HFFc6 (cell line): ENCODE measurements at places on chromosomes 6 and 20. TPM values are rescaled to one million over a fixed set of nuclear protein-coding genes. Genes with fewer than 3 reads are reported as not detected.

Gene OTOR
- total RNA-seq: not detected in 3 replicates

DNA sequence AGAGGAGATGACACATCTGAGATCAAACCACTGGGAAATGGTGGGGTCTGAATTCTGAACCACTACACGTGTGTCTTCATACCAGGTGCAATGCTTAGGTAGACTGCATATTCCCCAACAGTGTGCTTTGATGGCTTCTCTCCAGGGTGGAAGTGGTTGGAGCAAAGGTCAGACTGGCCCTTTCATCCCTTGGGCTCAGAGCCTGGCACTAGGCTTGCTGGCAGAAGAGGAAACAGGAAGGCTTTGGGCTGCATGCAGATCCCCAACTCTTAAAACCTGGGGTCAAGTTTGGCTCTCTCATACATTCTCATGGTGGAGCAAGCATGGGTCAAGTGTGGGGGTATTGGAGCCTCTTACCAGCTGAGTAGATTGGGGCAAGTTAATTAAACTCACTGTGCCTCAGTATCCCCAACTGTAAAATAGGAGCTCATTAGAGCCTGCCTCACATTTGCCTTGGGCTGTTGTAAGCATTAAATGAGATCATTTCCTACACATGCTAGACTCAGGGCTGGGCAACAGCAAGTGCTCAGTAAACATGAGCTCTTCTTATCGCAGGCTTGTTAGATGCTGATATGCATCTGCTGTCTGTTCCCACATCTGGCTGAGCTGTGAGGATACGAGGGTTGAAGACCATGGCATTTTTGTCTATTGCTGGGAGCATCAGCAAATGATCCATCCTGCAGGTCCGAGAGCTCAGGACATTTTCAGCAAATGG, 51.6 kb upstream of the FAM83D start:
- no peak for DNase-seq

DNA sequence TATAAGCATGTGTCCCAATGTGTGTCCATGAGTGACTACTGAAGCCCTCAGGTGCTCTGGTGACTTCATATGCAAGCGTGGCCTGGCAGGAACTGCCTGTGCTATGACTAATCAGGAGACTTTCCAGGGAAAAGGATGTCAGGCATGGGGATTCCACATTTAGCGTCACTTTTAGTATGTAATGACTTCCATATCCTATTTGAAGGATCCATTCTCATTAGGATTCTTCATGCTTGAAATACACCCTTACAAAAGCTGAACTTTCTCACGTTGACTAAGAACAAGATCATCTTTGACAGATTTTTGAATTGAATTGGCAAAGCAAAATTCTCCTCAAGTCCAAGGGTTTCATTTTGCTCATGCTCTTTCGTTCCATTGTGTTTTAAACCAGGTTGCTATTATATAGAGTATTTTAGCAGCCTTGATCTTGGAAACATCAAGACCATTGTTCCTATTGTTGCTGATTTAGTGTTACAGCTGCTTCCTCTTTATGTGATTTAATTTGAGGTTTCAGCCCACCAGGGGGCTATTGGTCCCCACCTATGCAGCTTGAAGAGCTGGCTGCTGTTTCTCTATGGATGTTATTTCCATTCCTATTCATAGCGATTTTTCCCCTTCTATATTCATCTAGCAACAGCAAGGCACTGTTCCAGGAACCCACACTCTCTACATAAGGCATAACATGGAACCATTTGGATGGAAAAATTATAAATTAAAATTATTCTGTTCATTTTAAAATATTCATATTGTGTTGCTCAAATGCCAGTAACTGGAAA, 418.6 kb downstream of the CDKAL1 start:
- DNase-seq: peak; percentile 81

GRCh38 chr6:137678451-137678850, 184.3 kb upstream of the OLIG3 start:
- no peak for DNase-seq

Gene IP6K3
- 0.25 to 0.51 TPM (median 0.29 TPM) in 3 replicates for total RNA-seq

DNA sequence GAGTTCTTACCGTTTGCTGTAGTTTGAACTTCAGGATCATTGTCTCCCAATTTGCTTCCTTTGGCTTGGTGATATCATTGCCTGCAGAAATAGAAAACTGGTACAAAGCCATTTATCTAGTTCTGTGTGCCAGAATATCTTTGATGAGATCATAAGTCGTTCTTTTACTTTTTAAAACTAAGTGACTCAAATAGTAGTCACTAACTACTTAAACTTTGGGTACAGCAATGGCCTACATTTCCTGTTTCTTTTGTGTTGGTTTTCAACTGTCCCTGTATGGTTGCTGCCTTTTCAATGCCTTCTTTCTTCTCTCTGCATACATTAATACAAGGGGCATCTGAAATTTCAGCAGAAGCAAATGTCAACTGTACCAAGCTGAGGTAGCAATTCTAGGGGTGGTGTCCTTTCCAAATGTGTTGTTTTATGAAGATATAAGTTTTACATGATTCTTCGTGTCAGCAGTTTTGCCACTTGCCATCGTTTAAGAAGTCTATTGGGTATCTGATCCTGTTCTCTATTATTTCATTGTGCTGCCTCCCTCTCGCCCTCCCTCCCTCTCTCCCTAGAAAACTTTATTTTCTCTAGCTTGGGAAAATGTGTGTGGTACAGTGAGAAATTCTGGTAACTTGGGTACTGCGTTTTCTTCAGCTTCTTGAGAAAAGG, 238.5 kb downstream of the FARS2 start:
- DNase-seq: peak; percentile 79

DNA sequence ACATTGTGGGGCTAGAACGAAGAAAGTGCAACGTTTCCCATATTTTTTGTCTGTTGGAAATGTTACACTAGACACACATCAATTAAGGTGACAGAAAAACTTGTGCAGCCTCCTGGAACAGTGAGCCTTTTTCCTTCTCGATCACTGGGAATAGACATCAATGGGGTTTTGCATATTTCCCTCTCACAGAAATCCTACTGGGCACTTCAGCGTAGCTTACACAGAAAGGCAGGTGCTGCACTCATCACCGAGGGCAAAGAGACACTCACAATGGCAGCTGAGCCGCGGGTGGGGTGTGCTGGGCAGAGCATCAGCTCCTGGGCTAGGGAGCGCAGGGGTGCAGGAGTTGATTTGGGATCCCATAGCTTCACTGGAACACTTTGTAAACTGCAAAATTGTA, 64.5 kb downstream of the THBS2 start:
- no peak for DNase-seq

Gene FOXF2
- total RNA-seq: 14.3 and 30.2 TPM in 2 replicates

DNA sequence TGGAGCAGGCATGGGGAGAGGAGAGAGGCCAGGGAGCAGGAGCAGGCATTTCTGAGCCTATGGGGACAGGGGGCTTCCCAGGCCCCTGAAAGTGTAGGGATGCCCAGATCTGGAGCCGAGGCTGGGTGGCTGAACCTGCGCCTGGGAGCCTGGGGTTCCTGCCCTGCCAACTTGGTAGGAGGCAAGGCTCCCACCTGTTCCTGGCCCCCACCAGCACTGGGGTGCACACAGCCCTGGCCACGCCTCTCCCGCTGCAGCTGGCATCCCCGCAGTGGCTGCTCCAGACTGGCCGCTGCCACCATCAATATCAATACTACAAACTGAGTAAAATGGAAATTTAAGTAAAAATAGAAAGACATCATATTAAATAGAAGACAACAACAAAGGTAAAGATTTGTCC, 684.9 kb upstream of the MAP3K7 start:
- DNase-seq: no peak

DNA sequence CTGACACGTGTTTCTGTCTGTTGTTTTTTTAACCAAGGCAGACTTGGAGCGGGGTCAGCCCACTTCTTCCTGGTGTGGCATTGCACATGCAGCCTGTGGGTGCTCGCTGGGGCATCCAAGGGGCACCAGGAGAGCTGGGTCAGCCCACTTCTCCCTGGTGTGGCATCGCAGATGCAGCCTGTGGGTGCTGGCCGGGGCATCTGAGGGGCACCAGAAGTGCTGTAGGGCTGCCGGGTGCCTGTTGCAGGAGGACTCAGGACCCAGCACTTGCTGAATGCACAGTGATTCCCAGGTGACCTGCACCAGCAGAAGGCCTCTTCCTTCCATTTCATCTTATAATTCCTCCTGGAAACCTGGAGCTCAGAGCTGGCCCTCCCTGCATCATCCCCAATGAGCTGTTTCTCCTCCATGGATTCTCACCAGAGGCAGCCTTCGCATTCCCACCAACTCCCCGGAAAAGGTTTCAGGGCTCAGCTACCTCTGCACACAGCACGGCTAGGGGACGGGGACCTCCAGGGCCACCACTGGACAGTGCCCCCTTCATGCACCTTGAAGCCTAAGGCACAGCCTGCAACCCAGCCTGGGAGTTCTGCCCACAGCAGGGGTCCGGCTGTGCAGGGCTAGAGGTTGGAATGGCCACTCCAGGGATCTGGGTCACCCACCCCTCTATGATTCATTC, 218.8 kb downstream of the TAF4 start:
- no peak for DNase-seq

- DNase-seq: no peak
Measured at GRCh38 chr20:18754653-18755045, 58.9 kb upstream of the SCP2D1 start.
